ENCODE measurements at places on chromosomes 3 and 15.

DNA sequence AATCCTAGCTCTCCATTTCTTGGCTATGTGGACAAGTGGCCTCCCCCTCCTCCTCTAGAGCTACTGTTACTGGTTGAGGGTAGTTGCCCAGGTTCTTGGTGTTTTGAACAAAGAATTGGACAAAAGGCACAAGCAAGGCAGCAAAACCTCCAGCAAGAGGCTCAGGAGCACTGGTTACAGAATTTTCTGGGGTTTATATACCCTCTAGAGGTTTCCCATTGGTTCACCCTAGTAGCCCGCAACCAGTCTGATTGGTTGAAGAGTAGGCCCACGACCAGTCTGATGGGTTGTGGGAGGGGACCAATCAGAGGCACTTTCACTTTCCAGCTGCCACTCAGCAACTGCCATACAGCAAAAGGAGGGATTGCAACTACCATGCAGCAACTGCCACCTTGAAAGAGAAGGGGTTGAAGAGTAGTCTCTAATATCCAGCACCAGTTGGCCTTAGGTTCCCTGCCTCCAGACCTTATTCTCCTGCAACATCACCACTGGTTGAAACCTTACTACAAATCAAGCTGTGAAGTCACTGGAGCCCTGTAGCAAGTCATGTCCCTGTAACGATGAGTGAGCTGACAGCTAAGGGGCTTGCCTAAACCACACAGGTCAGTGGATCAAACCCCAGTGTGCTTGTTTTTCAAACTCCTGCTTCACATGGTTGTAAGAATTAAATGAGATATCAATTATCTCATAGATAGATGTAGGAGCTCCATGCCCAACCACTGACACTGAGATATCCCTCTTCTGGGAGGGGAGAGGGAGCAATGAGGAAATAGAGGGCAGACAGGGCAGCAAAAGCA is 2.9 kb upstream of the C15orf39 start:
- peak; percentile 62 for DNase-seq

DNA sequence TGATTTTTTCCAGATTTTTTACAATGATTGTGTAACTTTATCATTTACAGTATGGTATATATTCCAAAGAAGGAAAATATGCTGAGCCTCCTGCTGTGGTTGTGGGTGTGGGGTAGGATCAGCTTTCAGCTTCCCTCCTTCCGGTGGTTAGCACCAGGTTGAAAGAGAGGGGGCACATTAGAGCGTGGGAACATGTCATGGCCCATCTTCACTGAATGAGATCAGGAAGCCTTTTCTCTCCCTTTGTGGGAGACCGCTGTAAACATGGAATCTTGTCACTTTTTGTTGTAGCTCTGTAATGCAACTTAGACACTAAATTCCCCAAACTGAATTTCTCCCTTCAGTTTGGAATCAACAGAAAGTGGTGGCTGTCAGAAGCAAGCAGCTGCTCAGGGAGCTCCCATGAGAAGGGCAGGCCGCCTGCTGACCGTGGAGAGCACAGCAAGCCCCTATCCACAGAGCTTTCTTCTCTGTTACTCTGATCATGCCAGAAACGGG is 86.7 kb upstream of the LIMD1 start:
- peak; percentile 13 for DNase-seq

GRCh38 chr3:193655831-193656433 is 62.9 kb downstream of the OPA1 start:
- DNase-seq, result no peak

GRCh38 chr3:128151758-128152274 is 1.5 kb upstream of the EEFSEC start:
- DNase-seq, result no peak

DNA sequence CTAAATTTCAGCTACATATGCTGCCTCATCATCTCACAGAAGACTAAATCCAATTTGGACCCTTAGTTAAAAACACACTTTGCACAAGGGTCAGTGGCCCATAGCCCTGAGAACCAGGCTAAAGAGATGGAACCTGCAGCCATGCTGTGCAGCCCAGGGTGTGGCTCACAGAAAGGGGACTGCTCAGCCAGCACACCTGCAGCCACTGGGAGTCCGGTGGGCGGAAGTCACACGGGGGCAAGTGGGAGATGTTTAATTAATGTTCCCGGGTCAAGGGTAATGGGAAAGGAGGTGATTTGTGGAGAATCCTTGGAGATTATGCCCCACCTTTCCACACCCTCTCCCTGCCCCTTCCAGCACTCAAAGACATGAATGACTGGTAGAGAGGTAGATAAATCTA is 467.4 kb downstream of the EPHB1 start:
- no peak for DNase-seq

DNA sequence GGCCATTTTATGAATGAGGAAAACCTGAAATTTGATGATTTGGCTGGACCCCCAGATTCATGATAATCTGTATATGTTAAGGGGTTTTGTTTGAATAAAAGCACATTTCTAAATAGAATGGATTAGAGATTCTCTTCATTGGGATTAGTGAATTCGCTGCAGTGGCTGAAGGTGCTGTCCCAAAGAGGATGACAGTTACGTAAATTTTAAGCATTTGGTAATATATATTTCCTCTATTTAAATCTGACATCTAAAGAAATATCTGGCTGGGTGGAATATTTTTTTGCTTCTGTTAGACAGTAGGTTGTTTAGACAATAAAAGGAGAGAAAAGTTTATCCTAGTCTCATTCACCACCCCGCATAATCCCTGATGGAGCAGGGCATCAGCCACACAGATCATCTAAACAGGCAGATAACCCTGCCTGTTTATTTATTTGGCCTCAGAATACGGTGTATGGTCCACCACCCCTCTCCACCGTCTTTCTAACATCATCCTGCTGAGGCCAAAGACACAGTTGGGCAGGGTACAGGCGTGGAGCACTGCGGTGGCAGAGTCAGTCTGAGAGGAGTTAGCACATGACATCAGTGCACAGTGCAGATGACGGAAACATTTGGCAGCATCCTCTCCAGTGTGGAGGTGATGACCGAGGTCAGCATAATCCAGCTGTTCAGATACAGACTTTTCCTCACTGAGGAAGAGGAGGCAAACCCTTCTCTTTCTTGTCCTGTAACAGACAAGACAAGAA is 20.4 kb upstream of the NFKBIZ start:
- peak; percentile 56 for DNase-seq

DNA sequence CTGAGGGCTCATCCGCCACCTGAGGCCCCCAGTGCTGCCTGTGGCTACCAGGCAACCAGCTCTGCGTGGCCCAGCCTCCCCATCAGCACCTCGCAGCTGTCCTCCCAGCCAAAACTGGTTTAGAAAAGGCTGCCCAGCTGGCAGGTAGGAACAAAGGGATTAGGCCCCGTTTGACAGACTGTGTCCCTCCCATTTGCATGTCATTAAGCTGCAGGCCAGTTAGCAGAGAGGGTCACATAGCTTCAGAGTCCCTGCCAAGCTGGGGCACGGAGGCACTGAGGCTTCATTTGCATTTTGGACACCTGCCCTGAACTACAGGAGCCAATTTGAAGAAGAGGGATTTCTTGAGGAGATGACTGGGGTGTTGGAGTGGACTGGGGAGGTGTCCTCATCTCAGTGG is 177.9 kb downstream of the TLE3 start:
- no peak for DNase-seq

- no peak for DNase-seq
Observed at GRCh38 chr15:33730815-33731214, 237.5 kb upstream of the CHRM5 start.

DNA sequence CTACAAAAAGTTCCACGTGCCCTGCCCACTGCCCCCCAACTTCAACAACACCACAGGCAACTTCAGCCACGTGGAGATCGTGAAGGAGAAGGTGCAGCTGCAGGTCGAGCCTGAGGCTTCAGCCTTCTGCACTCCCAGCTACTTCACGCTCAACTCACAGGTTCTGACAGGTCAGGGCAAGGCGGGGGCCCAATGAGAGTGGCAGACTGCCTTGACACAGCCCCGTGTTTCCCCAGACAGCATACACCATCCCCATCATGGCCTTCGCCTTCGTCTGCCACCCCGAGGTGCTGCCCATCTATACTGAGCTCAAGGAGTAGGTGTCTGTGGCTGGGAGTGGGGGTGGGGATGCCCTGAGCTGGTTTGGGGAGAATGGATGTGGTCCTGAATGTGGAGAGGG is 12.6 kb downstream of the SLC38A3 start:
- no peak for DNase-seq

DNA sequence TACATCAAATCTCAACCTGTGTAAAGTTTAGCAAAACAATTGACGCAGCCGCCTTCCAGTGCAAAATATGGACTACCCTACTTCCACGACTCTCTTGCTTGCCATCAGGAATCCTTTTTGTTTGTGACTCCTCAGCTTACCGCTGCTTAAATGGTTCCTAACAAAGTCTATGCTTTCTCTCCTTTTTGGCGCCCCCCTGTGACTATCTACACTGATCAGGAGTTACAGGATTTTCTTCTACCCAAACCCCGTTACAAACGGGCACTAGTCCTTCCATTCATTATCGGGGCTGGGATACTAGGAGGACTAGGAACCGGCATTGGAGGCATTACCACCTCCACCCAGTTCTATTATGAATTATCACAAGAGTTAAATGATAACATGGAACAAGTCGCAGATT is 184.0 kb downstream of the IGSF11 start:
- no peak for DNase-seq

DNA sequence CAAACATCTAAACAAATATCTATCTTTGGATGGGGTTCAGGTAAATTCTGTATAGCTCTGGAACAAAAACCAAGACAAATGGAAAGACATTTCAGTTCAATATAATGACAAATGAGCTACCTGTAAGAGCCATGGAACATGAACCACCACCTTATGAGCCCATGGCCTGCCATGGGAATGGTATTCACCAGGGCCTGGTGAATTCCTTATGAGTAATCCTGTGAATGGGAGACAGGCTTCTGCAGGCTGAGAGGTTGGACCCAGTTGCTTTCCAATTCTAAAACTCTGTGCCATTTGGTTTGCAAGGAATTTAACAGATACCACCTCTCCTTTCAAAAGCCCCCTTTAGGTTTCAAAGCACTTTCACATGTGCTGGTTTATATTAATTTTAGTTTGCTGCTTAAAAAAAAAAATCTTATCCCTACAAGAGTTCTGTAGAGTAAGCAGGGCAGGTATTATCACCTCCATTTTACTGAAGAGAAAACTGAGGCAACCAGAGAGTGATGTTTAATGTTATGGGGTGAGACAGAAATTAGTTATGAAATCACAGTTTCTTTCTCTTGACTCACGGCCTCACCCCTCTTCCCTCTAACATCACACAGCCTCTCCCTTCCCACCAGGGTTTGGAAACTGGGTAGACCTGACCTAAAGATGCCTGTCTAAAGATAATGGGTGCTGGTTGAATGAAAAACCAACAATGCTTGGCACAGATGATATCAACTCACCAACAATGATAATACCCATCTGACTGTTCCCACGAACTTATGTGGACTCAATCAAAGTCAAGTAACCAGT is 397.6 kb upstream of the WNT5A start:
- DNase-seq, result no peak

DNA sequence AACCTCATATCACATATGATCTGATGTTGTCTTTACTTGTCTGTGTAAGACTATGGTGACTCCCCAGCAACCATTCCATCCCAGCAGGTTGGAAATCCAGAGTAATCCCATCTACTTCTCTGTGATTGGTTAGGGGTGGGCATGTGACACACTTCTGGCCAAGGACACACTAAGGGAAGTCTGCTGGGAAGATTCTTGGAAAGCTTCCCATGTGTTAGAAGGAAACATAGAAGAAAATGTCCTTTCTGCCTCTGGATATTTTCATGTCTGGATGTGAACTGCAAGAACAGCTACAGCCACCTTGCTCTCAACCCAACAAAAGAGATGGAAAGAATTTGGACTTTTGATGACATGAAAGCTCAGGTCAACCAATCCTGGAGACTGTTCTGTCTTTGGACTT is 2.6 kb upstream of the UBE2Q2 start:
- peak; percentile 29 for DNase-seq

DNA sequence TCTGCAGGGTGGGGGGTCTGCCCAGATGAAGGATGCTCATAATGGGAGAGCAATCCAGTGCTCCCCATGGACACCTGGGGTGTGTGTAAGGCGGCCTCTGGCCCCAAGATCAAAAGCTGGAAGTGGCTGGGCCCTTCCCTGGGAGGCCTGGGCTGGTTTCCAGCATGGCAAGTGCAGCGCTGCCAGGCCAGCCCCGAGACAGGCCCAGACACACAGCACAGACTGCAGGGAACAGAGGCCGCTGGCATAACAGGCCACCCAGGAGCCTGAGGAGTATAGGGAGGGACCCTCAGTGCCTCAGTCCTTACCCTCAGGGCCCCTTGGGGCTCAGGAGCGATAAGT is 10.0 kb downstream of the ITPKA start:
- no peak for DNase-seq

DNA sequence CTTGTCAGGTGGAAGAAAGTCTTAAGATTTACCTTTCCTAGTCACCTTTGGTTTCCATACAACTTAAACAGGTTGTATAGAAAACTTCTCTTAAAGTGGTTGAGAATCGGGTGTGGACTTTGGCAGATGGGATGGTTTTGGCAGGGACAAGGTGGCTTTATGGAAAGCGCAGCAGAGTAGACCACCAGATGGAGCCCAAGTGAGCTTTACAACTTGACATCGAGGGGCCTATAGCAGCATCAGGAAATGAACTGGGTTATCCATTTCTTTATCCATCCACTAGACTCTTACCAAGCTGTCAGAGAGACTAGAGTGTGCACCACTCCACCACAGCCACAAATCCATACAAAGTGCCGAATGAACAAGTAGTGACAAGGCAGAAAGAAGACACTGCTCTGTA is 85.3 kb upstream of the MBNL1 start:
- DNase-seq, result peak; percentile 54

GRCh38 chr3:171108066-171108465 is 81.5 kb upstream of the SLC2A2 start:
- peak; percentile 14 for DNase-seq

DNA sequence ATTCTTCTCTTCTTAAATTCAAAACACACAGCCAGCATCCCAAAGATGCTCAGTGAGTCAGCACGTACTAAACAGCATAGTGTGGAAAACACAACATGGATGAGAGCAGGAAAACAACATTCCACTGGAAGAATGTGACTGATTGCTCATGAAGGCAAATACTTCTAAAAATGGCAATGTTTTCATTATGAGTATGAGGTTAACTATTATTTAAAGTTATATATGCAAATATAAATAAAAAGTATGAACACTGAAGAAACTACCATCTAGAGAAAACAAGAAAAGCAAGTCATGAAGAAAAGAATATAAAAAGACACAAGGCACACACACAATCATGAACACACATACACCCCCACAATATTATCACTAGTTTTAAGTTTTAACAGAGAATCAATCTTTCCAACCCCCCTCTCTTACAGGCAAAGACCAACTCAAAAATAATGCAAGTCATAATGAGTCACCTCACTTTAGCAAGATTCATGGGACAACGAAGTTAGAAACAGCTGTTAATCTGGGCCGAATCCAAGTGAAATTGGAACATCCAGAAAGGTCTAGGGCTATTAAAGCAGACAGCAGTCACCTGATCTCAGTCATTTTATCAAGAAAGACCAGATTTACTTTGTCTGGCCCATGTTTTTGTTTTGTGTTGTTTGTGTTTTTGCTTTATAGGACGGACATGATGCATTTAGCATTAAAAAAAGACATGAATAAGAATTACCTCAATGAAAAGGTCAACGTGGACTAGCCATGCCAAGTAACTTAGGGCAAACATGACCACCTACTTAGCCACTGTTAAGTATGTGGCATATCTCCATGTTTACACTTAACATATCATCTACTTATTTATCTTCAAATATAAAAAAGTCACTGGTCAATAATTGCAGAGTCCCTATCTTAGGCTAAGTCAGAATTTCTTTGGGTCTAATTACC is 18.1 kb downstream of the GBE1 start:
- DNase-seq, result peak; percentile 67

GRCh38 chr3:49359623-49360022 is 1.5 kb upstream of the GPX1 start:
- peak; percentile 65 for DNase-seq
